ENCODE measurements at places on chromosomes 12 and 14. TPM values are rescaled to one million over a fixed set of nuclear protein-coding genes. Genes with fewer than 3 reads are reported as not detected.

The PFDN5 gene
- 685 TPM for polyA plus RNA-seq

DNA sequence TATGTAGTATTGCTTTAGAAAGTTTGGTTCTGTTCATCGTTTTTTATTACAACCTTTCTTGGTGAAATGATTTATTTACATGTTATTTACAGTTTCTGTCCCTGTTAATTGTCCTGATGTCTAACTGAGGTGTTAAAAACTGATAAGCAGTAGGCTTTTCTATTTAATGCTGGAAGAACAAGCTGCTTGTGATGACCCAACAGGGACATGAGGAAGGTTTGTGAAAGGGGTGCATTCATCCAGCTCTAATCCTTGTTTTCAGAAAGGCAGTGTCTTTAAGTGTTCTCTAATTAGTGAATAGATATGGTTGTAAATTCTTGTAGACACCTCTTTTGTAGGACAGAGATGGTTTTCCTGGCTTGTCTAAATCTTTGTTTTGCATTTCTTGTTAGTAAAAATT is 191.4 kb downstream of the FOXA1 start:
- no peak for DNase-seq

DNA sequence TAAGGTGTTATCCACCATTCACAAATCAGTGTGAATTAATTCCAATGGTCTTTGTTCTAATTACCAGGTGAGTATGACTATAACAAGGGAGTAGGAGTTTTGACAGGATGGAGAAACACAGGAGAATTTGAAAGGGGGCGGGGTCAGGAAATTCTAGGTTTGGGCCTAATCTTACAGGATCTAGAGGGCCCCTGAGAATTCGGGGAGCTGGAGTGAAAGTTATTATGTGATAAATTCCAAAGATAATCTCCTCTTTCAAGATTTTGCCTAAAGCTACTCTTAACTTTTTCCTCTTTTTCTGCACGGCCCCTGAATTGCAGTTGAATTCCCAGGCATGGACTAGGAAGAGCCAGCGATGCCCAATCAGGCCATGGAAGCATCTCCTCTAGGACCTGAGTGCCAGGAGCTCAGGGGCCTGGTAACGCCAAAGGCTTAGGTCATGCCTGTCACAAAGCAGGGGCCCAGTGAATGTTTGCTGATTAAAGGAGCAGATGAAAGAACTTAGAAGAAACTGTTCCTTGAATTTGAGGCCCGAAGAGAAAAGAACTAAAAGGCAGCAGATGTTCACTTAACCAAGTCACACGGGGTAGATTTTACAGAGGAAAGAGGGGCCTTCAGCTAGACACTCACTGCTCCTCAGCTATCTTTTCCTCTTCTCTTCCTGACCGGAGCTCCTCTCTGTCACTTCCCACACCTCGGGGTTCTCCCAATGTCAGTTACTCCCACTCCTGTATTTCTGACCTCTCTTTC is 195.5 kb downstream of the PPM1H start:
- no peak for DNase-seq

The TUNAR gene
- polyA plus RNA-seq = not detected

DNA sequence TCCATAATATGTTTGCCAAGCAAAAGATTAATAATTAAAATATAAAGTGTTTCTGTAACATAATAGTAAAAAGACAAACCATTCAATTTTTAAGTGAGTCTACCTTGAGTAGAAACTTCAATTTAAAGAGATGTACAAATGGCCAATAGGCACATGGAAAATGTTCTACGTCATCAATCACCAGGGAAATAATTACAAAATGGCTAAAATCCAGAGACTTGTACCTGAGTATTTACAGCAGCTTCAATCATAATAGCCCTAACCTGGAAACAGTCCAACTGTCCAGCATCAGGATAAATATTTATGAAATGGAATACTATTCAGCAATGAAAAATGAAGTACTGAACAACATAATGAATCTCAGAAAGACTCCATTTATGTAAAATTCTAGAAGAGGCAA is 95.5 kb upstream of the FAR2 start:
- DNase-seq = no peak

DNA sequence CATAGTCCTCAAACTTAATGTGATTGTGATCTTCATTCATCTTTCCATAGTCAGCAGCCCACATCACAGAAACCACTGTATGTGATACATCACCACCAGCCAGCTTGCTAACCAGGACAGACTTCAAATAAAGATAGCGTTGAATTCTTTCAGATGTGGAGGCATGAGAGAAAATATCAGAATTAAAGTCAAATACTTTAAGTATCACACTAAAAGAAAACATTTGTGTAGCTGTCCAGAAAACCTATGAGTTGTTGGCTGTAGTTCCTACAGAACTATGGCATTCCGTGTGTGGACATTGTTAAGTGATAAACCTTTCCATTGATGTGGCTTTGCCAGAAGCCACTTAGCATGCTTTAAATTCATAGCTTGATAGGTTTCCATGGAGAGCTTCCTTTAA is 105.1 kb downstream of the LLPH start:
- no peak for DNase-seq

DNA sequence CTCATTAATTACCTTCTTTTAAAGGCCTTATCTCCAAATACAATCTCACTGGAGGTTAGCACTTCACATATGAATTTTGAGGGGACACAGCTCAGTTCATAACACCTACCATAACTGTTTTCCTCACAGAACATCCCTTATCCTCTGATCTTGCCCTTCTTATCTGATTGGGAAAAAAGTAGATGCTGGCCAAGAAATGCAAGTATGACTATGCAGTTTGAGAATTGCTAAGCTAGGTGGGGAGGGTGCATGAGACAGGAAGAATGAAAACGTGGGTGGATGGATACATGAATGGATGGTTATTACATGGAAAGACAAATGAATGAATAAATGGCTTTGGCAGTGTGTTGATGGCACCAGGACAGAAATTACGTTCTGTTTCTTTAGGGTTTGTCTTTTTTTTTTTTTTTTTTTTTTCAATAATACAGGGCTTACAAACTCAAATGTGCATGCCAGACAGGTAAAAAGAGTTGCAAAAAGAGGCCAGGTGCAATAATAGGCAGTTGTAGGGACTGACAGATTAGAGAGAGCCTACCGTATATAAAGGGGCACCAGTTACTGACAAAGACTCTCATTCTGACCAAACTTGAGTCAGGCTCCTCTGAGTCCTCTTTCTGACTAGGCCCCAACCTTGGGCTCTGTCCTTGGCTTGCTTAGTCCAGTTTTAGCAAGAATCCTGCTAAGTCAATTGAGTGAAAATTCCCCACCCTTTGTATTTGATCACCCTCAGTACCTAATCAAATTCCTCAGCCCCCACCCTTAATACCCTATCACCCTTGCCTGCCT is 304.9 kb downstream of the ZFP36L1 start:
- peak; percentile 36 for DNase-seq

DNA sequence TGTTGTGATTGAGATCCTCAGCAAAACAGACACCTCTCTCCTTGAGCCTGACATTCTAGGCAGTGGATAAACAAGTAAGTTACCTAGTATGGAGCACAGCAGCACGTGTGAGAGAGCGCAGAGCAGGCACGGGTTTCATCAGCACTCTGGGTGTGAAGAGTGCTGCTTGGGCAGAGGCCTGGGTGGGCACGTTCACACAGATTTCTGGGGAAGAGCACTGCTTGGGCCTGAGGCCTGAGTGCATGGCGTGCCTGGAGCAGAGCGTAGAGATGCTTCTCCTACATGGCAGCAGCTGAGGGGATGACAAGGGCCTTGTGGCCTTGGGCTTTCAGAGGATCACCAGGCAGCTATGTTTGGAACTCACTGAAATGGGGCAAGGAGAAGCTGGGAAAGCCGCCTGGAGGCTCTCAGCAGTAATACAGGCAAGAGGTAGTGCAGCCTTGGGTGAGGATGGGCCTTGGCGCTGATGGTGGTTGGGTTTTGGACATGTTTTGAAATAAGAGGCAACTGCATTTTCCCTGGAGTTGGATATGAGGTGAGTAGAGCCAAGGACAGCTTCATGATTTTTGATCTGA is 17.6 kb downstream of the CKB start:
- DNase-seq = no peak

DNA sequence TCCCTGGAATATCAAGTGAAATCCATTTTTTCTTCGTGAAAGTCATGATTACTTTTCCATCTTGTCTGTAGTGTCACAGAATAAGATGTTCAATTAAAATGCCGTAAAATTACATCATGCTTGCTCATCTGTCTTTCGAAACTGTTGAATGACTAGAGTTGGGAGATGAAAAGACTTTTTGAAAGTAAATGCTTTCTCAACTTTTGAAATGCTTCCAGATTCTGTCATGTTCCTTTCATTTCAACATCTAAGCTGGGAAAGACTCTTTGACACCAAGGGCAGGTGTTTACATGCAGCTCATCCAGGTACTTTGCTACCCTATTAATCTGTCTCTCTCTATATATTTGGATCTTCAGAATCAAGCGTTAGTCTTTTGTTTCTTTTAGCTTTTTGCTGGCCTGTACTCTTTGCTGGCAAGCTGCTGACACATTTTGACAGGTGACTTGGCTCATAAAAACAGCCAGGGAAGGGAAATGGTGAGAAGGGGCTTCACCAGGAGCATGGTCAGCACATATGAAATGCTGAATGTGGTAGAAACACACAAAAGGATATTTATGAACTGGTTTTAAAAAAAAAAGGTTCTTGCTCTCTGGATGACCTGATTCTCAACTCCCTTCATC is 77.0 kb upstream of the METAP2 start:
- DNase-seq = no peak

DNA sequence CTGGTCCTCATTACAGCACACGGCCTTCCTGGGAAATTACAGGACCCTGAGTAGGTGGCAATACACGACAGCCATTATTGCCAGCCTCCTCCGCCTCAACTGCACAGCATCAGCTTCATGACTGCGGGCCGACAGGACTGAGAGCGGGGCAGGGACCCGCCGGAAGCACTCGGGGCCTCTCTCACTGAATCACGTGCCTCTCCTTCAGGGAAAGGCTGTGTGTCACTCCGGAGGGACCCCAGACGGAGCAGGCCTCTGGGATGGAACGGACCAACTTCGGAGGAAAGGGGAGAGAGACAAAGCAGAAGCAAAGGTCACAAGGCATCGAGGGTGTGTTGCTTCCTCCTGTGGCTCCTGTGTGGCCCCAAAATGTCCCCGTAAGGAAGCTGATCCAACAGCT is 90.0 kb downstream of the RNF34 start:
- DNase-seq = no peak

The TCL1B gene
- polyA plus RNA-seq = not detected

The CLEC4D gene
- polyA plus RNA-seq = not detected

The PRH2 gene
- polyA plus RNA-seq = 0.19 TPM

DNA sequence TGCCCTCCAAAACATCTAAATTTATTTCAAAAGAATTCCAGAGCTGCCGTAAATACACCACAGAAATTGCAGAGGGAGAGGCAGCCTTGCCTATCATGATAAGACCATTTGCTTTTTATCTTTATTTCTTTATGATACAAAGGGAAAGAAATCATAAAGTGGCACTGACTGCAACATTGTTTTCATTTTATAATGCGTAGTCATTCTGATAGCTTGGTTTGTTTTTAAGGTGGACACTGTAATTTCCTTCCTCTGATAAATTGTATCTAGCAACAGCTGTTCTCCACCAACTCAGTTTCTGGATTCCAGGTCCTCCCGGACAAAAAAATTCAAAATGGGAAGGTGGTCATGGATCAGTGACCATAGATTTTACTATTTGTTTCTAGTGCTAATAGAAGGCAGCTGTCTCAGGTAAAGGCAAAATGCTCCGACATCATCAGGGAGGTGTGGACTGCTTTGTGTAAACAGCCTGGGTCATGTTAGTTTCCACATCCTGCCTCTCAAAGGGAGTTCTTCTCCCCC is 623 bp upstream of the TSPAN8 start:
- no peak for DNase-seq

- DNase-seq = peak; percentile 79
Measured at GRCh38 chr12:122031342-122032216, 9.9 kb downstream of the BCL7A start.

GRCh38 chr14:65349100-65349499 is 63.4 kb upstream of the FUT8 start:
- no peak for DNase-seq

GRCh38 chr12:132071830-132072384 is 72.2 kb downstream of the DDX51 start:
- no peak for DNase-seq

DNA sequence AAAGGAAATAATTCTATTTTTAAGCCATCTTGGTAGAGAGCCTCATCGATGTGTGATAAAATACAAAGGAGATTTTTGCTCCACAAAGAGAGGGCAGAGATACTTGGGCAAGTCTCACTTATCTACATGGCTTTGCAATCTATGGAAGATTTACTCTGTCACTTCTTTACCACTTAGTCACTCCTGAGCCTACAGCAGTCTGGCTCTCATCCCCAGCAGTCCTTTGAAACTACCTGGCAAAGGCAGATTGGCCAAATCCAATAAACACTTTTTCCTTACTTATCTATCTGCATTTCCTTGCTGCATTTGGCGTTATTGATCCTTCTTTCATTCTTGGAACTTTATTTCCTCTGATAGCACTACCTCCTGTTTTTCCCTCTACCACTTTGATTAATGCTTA is 170.0 kb downstream of the TRHDE start:
- DNase-seq = no peak

DNA sequence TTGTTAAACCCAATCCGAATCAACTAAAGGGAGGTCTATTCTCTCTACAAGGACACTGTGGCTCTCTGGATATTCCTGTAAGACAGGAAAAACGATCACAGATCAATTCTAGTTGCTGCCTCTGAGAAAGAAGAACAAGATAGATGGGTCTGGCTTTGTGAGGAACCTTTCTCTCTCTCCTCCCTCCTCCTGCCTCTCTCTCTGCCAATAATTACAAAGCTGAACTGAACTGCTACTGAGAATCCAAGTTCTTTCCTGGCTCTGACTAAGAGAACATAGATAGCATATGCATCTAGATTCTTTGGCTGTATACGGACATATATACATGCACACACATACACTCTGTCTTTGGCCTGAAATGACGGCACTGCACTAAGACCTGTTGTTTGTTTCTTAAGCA is 27.6 kb downstream of the ETV6 start:
- DNase-seq = no peak

The AMN gene
- polyA plus RNA-seq = 0.58 TPM

The RHOJ gene
- not detected for polyA plus RNA-seq

The DEGS2 gene
- 1.6 TPM for polyA plus RNA-seq

The IL22 gene
- not detected for polyA plus RNA-seq

GRCh38 chr12:3223601-3224529 is 146.7 kb downstream of the TSPAN9 start:
- DNase-seq = no peak

The SUSD6 gene
- 4.5 TPM for polyA plus RNA-seq

- no peak for DNase-seq
Measured at GRCh38 chr12:46460682-46461210, 88.2 kb upstream of the SLC38A2 start.

DNA sequence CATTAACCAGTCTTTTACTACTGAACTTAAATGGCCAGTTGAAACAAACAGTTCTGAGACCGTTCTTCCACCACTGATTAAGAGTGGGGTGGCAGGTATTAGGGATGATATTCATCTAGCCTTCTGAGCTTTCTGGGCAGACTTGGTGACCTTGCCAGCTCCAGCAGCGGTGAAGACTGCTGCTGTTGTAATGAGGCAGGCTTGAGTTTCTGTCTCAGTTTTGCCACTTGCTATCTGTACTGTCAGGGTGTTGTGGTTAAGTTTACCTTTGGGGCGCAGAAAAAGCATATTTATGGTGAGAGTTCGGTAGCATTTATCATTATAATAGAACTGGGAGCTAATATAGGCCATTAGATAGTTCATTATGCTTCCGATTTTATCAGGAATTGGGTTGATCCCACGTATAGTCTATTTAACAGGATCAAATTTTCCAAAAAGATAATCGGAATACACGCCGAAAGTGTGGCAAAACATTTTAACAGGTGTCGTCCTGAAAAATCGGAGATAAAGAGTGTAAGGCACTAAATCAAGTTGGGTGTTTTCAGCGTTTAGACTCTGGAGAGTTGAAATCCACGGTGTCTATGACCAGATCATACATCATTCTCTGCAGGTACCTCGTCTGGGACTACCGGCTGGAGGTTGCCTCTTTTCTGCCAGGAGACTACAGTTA is 688 bp upstream of the NECAP1 start:
- DNase-seq = peak; percentile 6

Data from A549 (cell line).